Heart left ventricle (tissue), 16 donors: ENCODE measurements at places on chromosomes 6 and 20.
A peak's percentile ranks its signal among the peaks of the same experiment; 100 is the strongest.

DNA sequence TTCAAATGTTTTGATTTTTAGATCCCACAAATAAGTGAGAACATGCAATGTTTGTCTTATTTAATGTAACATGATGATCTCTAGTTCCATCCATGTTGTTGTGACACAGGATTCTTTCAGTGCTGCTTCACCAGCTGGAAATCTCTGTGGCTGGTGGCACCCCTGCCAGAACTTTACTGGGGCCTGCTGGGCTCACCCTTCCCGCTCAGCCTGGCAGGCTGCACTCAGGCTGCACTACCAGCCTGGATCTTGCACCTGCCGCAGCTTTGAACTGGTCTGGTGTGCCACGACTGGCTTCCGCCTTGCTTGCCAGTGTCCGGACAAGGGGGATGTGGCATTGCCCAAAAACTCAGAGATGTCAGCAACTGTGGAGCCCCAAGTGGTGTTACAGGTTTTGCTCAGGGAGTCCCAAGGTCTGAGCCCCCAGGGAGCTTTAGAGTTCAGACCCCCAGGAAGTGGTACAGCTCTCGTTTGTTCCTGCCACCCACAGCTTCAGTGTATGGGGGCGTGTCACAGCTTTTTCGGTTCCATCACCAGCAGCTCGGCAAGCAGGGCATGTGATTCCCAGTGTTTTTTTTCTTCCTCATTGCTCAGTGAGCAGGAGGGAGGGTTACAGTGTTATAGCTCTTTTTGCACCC lies 72.3 kb upstream of the SYNCRIP start:
- no peak for DNase-seq

- DNase-seq = no peak
Measured at GRCh38 chr20:52578559-52578958, 387.0 kb upstream of the ZFP64 start.

DNA sequence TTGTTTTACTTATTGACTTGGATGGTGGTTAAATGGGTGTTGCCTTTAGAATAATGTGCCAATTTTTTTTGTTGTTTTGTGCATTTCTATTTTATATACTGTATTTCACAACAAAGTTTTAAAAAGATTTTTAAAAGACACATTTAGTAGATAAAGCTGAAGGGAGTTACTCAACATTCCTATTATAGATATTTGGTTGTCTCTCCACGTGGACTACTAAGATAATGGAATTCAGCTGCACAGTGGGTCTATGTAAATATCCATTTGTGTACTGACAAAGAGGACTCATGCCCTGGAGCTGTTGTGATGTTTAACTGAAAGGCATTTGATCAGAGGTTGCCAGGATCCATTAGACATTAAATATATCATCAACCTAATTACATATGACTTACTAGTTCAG lies 23.2 kb upstream of the FAM135A start:
- DNase-seq = no peak

- peak; percentile 88 for DNase-seq
Measured at GRCh38 chr6:43491750-43492661, 14.6 kb downstream of the TJAP1 start.

DNA sequence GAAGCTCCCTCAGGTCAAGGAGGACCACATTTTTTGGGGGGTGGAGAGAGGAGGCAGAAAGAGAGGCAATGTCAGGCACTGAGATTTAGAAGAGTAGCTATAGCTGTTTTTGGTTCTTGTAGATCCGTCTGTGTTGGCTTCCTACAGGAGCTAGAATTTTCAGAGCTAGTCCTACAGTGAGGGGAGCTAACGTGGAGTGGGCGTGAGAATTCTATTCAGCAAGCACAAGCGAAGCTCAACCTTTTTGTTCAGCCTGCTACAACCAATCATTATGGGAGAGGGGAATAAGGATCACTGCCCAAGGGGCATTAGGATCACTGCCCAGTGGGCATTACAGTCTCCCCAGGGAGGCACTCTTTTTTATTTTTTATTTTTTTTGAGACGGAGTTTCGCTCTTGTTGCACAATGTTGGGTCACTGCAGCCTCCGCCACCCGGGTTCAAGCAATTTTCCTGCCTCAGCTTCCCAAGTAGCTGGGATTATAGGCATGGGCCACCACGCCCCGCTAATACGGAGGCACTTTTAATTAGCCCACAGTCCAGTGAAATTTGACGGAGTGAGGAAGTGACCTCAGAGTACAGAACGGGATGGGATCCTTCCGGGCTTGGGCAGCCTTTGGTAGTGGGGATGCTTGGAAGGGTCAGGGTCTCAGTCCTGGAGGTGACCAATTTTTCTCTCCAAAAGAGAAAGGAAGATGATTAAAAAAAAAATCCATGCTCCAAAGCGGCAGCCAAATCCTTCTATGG lies 1.1 kb upstream of the PANK2 start:
- peak; percentile 41 for DNase-seq

DNA sequence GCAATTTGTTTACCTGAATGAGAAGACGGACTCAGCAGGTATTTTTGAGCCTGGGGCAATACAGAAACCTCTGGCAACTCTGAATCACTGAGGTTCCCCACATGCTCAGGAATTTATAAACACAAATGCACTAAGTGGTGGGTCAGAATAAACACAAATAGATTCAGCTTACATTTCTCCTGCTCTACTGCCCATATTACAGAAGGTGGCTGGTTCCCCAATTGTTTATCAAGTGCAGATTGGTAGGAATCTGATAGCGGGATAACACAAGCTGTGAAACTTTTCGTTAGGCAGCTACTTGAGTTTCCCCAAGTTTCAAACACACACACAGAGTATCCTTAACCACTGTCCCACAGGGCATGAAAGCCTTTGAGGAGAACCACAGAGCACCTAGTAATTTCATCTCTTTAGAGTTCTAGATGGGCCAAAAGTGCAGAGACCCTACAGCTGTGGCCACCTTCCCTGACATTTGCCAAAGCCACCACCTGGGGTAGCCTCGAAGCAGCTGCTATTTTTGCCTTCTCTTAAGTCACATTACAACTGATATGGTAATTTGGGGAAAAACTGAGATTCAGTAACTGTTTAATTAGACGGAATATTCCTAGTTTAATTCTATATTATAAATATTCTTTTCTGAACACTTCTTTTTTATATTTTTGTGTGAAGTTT lies 204.2 kb upstream of the PTCHD4 start:
- DNase-seq = no peak

DNA sequence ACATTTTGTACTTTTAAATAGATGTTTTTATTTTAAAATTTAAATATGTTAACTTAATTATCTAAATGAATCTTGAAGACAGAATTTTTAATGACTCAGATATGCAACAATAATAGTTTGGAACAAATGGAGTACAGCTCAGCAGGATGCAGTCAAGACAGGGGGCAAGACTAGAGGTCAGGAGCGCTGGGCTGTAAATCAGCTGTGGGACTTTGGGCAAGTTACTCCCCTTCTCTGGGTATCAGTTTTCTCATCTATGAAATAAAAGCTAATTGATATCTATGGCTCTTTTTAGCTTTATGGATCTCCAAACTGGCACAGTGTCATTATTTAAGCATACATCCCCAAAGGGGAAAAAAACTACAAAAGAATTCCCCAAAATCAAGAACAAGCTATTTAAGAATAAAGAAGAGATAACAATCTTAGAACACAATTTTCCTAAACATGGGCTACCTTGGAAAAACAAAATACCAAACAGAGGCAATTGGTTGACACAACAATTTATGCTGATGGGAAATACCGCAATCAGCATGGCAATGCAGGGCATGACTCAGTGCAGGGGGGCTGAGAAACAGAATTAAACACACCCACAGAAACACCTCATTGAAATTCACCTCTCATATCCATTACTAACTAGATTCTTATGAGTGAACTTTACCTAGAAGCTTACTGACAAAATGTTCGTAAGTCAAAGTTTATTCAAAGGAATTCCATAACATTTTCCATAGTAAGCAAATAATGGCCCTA lies 188.2 kb downstream of the SIM1 start:
- no peak for DNase-seq
